ENCODE measurements at places on chromosomes 1 and 21.

- peak; percentile 22 for DNase-seq
Observed at GRCh38 chr1:209989525-209989924, 51.5 kb downstream of the SYT14 start.

DNA sequence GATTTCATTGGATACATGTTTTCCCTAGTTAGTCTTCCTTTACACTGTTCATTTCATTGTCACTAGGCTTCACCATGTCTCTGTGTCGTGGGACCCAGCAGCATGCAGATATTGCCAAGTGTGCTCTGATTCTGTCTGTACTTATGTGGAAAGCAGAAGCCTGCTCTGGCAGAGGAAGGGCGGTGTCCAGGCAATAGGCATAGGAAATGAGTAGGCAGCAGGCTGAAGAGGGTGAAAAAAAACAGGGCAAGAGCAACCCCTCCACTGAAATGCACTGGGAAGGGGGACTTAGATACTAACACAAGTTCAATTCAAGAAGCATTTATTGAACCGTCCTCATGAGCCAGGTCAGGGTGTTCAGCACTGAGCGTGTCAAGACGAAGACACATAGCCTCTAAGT is 85.2 kb upstream of the VAV3 start:
- no peak for DNase-seq

GRCh38 chr1:111030590-111030989 is 66.9 kb upstream of the LRIF1 start:
- DNase-seq: peak; percentile 60

DNA sequence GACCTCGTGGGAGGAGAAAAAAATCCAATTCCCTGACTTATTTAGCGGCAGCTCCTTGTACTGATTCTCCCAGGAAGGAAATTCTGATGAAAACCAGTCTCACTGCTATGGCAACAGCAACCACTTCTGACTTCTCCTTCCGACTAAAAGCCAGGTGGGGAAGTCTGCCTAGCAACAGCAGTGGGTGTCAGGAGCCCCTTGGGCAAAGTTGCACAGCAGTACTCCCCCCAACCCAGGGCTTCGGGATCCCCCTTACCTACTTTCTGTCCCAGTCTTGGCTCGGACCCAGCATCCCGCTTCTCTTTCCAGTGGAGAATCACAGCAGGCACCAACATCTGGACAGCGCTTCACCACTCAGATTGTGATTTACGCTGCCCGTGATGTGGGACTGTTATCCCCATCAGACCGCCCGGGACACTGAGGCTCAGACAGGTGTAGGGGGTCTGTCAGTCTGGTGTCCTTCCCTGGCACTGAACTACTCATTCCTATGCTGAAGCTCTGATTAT is 24.6 kb downstream of the NKAIN1 start:
- no peak for DNase-seq

DNA sequence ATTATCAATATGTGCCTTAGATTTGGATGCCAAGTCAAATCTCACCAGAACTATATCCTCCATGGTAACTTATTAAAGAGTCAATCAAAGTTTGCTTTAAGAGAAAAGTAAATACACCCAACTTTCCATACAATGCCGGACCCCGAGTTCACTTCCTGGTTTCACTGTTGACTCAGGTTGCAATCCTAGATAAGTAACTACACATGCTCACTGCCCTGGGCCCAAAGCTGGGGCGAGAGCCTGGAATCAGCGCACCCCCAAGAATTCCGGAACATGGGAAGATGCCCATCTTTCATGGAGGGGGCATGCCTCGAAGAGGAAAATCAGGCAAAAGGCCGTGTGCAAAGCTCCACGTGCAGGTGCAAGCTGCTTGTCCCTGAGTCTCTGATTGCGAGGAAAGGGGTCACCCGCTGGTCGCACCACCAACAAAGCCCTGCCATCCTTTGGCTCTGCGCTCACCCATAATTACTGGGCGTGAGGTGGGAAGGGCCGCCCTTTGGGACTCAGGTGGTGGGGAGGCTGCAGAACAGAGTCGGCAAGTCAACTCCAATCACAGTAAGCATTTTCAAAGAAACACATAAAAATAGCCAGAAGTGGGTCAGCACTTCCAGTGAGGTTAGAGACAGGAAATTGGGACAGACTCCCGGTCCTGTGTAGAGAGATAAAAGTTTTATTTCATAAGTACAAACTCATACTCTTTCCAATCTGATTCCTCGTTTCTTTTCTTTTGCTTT is 167.7 kb downstream of the TOMM20 start:
- no peak for DNase-seq

GRCh38 chr1:91502672-91503184 is 2.1 kb downstream of the CDC7 start:
- peak; percentile 9 for DNase-seq

DNA sequence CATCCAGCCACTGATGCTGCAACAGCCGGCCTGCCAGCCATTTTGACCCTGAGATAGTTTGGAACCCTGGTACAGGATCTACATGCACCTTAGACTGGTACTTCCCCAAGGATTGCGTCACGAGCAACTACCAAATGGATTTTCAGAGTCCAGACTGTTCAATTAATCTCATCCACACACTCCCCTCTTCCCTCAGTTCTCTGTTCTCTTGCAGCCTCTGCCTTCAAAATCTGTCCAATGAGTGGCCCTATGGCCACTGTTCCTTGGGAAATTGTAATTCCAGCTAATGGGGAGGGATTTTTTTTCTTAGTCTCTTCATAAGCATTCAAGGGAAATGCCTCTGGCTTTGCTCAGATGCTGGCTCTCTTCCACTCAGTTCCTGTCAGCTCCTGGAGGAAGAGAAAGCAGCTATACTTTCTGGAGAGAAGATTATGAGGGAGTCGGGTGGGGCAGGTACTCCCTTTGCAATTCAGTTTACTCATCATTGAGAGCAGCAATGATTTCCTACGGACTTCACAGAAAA is 19.8 kb upstream of the UAP1 start:
- DNase-seq: no peak

GRCh38 chr1:182608236-182608635 is 4.0 kb upstream of the RGS16 start:
- DNase-seq: no peak

DNA sequence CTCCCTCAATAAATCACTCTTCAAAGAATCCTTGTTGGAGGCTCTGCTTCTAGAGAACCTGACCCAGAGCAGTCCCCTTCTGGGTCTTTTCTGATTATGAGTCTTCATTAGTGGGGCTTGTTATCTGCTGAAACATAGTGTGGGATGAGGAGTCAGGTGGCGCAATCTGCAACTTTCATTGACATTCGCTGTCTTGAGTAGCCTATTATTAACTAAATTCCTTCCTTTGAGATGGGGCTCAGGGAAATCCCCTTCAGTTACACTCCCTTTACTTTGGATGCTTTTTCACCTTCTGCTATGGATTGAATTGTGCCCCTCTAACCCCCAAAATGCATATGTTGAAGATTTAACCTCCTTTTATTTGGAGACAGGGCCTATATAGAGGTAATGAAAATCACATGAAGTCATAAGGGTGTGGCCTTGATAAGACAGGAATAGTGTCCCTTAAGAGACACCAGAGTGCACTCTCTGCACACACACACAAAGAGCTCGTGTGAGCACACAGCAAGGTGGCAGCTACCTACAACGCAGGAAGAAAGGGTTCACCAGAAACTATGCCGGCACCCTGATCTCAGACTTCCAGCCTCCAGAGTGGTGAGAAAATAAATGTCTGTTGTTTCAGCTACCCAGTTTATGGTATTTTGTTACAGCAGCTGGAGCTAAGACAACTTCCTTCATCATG is 19.5 kb downstream of the DIO1 start:
- DNase-seq: no peak

GRCh38 chr1:31891280-31891679 is 46.9 kb downstream of the PTP4A2 start:
- no peak for DNase-seq

DNA sequence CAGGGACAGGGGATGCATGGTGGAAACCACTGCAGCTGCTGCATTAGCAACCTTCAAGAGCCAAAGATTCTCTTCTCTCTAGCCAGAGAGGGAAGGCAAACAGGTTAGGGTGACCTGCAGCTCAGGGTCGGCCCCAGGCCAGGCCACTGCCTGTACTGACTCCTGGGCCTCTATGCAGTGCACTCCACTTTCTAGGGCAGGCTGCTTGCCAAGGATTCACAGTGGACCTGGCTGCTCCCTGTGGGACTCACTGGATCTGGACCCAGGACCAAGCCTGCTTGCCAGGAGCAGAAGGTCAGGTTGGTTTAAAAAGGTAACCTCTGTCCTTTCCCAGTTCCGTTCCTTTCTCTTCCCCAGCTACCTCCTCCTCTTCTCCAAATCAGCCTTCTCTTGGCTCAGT is 52.4 kb downstream of the HIVEP3 start:
- no peak for DNase-seq

DNA sequence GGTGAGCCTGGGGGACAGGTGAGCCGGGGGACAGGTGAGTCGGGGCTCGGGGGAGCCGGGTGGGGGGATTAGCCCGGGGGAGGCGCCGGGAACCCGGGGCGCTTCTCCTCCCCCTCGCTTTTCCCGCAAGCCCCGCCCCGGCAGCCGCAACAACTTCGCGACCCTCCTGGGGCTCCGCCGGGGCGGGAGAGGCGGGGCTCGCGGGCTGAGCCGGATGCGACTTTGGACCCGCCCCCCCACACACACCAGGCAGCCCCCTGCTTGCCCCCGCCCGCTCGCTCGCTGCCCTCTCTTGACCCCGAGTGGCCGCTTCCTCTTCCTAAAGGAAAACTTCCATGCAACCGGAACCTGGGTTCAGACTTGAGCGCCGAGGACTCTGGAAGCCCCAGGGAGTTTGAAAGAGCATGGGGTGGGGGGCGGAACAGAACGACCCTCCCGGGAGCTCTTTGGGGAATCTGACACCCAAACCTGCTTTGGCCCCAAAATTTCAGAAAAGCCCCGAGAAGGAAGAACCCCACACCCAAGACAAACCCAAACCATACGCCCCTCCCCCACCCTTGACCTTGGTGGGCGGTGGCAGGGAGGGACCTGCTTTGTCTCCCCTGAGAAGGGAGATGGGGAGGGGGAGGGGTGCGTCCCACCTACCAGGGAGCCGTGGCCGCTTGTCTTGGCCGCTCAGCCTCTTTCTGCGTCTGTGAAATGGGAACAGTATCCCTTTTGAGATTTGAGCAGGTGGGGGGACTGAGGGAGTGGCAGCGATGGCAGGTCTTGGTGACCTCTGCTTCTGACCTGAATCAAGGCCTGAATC is 550 bp downstream of the ARHGEF16 start:
- DNase-seq: no peak

DNA sequence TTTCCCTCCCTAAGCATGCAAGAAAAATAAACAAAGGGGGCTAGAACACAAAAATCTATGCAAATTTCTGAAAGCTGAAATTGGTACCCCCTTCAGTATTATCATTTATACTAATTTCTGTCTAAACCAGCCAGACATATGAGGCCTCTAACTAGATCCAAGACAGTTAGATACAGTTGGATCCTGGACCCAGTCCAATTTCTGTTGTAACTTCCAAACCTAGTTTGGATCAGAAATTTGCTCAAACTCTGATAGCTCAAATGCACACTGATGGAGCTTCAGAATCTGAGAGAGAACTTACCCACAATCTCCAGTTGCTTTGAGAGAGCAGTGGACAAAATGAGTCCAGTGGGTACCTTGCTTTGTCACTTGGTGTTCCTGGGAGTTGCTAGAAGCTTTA is 11.9 kb downstream of the CEP350 start:
- no peak for DNase-seq

GRCh38 chr21:38766987-38767722 is 38.6 kb upstream of the ETS2 start:
- DNase-seq: no peak

DNA sequence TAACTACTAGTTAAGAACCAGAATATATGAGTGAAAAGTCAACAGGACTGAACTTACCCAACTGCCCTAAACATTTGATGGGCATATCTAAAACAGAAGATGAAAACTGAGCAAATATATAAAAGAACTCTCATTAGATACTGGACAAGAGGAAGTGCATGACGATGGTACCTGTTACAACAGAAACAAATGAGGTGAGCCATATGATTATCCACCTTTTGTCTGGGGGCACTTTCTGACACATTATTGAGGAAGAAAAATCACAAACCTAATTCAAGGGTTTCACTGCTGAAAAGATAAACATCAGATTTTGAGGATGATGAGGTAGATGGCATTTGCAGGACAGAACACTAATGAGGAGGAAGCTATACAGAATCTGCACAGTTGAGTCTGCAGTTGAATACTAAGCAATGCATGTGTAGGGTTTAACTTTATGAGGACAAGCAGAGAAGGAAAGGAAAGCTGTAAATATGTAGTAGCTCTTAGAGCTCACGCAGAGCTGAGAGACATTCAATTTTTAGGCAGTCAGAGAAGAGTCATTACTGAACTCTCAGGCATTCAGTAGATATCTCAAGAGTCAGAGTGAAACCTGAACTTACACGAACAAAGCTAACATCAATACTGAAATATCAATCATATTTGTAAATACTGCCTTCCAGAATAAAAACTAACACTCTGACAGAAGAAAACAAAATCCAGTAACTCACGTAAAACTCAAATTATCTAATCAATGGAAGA is 262.1 kb downstream of the AKT3 start:
- no peak for DNase-seq

DNA sequence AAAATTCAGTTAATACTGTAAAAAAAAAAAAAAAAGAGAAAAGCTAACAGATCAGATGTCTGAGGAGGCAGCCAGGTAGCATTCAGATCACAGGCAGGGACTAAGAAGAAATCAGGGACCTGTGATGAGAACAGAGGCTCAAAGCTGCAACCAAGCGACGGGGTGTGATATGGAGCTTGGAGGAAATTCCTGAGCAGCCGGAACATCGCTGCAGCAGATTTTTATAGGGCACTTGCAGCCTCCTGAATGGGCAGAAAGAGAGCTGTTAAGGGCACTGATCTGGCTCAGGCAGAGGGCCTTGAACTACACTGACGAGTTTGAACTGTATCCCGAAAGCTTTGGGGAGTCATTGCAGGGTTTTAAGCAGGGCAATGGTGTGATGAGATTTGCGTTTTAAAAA is 315.4 kb downstream of the ADGRL2 start:
- DNase-seq: no peak

DNA sequence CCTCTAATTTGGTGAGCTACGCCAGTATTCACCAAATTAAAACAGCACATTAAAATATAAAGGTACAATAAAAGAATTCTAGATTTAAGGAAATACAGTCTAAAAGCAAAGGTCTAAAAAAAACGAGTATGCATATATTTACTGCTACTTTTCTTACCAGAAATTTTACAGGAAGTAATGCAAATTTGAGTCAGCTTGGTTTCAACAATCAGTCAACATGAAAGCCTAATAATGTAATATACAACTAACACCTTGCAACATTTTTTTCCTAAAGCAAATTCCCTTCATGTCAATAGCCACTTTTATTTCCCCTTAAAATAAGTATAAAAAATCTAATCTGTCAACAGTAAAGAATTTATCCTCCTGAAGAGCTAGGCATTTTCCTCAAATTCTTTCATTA is 11.9 kb downstream of the PTP4A2 start:
- no peak for DNase-seq

DNA sequence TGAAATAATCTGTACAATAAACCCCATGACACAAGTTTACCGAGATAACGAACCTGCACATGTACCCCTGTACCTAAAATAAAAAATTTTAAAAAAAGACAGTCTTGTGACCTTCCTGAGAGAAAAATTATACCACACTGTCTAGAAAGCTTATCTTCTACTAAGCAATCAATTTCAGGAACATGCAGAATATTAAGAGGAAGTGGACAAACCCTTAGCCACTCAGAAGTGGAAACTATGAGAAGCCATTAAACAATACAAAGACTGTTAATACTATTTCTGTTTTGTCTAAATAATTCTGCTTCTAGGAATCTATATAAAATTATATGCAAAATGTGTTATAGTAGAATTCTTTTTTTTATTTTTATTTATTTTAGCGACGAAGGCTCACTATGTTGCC is 93.9 kb downstream of the ADAMTS1 start:
- no peak for DNase-seq
